ENCODE measurements at places on chromosomes 1 and 21. TPM values are rescaled to one million over a fixed set of nuclear protein-coding genes. Genes with fewer than 3 reads are reported as not detected.

DNA sequence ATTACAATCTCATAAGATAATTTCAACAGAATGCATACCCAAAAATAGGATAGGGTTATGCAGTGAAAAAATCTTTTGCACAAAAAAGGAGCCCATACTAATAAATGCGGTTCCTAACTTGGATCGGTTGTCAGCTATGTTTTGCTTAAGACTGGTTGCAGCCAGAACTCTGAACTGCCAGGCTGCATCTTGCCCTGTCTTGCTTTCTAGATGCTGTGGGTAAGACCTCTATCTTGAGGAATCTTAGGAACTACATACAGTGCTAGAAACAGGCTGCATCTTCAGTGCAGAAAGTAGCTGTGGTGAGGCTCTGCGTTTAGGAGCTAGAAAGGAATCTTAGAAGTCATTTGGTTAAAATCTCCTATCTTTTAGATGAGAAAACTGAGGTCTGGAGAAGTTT lies 45.6 kb upstream of the PLA2G4A start:
- no peaks in the 10 kb centered on the region for H3K4me1 ChIP-seq
- H3K27me3 ChIP-seq: no peaks in the 10 kb centered on the region
- H3K4me3 ChIP-seq: no peak overlapping the region
- no peaks in the 10 kb centered on the region for H3K36me3 ChIP-seq
- DNase-seq: no peak

DNA sequence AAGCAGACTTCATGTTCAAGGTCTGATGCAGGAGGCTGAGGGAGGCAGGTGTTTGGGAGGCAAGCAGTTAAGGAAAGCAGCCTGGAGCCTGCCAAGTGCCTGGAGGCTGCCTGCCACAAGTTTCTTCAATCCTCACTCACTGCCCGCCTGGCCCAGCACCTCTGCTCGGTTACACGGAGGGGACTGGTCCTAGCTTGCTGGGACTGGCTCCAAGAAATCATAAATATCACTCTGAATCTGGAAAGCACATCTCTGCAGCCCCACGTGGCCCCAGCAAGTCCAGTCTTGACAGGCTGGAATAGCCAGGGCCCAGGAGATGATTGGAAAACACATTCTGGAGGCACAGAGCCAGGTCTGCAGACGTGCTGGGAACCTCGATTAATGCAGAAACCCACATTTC lies 83.9 kb downstream of the BCAR3 start:
- peaks cover 84% of the 10 kb centered on the region for H3K4me1 ChIP-seq
- H3K27ac ChIP-seq: peak overlapping the region; percentile 52
- no peaks in the 10 kb centered on the region for H3K27me3 ChIP-seq
- no peak for DNase-seq
- no peak overlapping the region for H3K4me3 ChIP-seq

GRCh38 chr1:176903474-176903873 lies 261.0 kb downstream of the ASTN1 start:
- no peak for DNase-seq
- H3K36me3 ChIP-seq: no peaks in the 10 kb centered on the region
- H3K4me1 ChIP-seq: peaks cover 7% of the 10 kb centered on the region

DNA sequence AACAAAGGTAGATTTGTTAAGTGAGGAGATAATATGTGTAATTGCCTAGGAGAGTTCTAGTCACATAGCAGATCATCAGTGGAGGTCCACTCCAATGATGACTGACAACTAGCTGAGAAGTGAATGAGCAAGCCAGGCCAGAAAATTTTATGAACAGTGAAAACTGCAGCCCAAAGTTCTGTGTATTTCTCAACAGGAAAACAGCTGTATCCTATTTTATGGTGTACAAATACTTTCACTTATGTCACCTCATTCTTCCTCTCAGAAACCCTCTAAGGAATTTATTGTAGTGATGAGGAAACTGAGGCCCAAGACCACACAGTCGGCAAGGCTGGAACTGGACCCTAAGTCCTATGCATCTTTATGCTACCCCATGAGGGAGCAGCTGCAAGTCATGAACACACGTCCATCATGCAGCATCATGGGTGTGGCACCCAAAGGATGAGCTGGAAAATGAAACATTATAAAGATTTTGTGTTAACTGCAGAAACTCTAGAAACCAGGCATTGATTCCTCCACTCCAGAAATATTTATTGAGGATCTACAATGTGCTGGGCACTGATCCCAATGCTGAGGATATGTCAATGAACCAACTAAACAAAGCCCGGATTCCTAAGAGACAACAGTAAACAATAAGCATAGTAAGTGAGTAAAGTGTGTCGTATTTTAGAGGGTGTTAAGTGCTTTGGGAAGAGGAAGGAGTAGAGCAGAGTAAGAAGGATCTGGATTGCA lies 99.5 kb upstream of the DUSP10 start:
- no peak overlapping the region for H3K4me3 ChIP-seq
- H3K4me1 ChIP-seq: peaks cover 12% of the 10 kb centered on the region
- no peak for DNase-seq
- H3K27ac ChIP-seq: peak overlapping the region; percentile 26
- no peaks in the 10 kb centered on the region for H3K36me3 ChIP-seq
- H3K27me3 ChIP-seq: no peaks in the 10 kb centered on the region

FCGR2B gene
- 39.8 TPM for total RNA-seq

HRNR gene
- not detected for total RNA-seq
